NCI-H1436 treated with DMSO at 0.1 percent for 48 hours (cell line): ENCODE measurements at places on chromosomes 5 and 9.

DNA sequence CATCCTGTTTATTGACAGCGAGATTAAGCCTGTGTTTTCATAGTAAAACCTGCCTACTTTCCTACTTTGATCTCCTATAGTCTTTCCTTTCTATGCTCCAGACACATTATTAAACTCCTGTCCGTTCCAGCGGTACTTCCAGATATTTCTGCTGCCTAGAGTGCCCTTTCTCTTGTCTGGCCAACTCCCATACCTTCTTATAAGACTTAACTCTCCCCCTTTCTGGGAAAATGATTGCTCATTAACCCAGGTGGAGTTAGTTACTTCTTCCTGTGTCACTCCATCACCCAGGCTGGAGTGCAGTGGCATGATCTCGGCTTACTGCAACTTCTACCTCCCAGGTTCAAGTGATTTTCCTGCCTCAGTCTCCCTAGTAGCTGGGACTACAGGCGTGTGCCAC, 33.1 kb downstream of the KDM4C start:
- DNase-seq: no peak

DNA sequence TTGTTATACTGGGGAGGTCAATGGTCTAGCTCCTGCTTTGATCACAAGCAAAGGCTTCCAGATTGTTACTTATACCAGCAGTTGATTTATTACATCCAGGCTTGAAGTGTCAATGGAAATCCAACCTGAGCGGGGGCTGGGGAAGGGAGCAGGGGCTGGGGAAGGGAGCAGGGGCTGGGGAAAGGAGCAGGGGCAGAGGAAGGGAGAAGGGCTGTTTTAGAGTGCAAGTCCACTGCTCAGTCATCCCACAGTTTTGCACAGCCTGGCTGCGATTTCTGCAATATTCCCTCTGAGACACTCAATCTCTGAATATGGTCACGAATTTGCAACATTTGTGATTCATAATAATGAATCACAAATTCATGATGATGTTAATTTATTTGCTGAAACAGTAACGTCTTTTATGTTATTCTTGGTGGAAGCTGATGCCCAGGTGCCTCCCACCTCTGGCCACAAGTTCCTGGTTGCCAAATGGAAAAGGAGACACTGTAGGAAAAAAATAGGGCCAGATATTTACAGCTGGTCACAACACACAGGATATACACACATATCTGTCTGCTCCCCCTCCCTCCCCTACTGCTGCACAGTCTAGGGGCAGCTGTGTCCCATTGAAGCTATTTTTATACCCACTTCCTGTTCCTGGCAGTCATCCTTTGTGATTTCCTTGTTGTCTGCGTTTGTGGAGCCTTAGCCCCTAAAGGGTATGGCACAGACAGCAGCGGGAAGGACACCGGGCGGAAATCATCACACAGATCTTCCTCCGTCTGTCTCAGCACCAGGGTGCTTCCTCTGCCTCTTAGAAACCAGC, 325.1 kb downstream of the GADD45G start:
- no peak for DNase-seq

DNA sequence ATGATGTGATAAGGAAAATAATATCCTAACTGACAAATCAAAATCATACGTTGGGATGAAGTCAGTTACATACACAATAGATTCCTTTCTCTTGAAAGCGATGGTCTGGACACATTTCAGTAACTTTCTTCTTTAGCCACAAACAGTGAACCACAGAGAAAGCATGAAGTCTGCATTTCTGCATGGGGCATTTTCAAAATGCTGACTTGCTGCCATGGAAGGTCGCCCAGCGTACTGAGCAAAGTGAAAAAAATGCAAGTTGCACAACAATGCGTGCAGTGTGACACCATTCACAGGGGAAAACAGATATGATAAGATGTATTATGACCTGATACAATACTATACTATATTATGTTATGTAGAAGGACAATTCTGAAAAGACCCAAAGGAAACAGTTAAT, 146.3 kb downstream of the SNX18 start:
- no peak for DNase-seq

- DNase-seq: no peak
These were observed 500.6 kb downstream of the KIF4B start for GRCh38 chr5:155514105-155514563.

DNA sequence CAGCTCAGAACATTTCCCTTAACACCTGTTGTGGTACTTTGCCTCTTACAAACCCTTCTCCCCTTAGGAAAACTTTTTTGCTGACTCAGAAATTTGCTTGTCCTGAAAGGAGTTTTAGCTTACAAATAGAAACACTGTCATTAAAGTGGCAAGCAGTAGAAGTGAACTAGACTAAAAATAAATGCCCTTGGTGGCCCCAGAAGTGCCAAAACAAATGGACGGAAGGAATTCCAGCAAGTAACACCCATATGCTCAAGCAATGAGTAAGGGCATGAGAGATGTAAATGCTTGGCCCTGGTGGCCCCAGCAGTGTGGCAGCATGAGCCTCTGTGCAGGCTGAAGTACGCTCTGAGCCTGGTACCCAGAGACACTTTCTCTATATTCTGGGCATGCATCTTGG, 8.6 kb downstream of the VLDLR start:
- no peak for DNase-seq

DNA sequence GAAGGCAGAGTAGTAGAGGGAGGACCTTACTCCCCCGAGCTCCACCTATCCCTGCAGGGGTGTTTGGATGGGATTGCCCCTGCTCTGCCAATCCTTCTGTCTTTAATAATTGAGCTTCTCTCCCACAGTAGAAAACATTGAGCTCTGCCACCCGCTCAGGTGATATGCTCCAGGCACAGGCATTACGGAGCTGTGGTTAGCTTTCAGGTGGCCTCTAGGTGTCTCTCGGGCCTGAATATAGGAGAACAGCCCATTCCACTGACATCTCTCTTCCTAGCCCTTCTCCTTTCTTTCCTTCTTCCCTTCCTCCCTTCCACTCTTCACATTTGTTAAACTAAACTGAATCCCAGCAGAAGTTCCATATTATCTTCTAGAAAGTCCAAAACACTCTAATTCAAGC, 203.4 kb downstream of the SYK start:
- no peak for DNase-seq

DNA sequence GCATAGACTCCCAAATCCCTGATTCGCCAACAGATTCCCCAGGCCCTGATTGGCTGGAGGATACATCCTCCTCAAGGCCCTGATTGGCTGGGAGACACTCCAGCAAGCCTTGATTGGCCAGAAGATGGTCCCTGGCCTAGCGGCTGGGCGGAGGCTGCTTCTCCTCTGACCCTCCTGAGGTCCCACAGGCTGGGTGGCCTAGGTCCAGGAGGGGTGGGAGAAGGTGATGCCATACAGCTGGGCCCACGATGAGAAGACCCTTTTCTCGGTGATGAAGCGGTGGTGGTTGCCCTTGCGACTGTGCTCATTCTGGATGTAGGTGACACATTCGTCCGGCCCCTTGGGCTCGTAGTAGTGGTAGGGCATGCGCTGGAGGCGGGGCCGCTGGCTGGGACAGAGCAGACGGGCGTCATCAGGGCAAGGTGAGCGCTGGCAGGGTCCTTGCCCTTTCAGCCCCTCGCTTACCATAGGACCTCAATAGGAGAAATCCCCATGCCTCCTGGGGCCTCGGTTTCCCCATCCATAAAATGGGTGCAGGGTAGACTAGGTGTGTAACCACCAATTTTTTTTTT, 9.0 kb upstream of the AK1 start:
- no peak for DNase-seq

DNA sequence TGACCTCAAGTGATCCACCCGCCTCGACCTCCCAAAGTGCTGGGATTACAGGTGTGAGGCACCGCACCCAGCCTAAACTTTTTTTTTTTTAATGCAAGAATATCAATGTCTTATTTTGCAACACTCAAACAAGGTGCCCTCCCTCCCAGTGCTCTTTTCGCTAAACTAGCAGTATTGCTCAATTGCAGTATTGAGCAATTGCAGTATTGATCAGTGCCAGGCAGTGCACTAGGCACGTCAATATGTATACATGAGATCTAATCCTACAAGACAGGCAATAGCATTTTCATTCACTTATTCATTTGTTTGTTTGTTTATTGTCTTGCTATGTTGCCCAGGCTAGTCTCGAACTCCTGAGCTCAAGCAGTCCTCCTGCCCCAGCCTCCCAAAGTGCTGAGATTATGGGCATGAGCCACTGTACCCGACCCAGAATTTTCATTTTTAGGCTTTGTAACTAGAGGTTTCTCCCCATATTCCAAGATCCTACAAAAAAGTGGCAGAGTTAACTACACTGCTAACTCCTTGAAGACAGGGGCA, 94.5 kb downstream of the TTLL11 start:
- no peak for DNase-seq

DNA sequence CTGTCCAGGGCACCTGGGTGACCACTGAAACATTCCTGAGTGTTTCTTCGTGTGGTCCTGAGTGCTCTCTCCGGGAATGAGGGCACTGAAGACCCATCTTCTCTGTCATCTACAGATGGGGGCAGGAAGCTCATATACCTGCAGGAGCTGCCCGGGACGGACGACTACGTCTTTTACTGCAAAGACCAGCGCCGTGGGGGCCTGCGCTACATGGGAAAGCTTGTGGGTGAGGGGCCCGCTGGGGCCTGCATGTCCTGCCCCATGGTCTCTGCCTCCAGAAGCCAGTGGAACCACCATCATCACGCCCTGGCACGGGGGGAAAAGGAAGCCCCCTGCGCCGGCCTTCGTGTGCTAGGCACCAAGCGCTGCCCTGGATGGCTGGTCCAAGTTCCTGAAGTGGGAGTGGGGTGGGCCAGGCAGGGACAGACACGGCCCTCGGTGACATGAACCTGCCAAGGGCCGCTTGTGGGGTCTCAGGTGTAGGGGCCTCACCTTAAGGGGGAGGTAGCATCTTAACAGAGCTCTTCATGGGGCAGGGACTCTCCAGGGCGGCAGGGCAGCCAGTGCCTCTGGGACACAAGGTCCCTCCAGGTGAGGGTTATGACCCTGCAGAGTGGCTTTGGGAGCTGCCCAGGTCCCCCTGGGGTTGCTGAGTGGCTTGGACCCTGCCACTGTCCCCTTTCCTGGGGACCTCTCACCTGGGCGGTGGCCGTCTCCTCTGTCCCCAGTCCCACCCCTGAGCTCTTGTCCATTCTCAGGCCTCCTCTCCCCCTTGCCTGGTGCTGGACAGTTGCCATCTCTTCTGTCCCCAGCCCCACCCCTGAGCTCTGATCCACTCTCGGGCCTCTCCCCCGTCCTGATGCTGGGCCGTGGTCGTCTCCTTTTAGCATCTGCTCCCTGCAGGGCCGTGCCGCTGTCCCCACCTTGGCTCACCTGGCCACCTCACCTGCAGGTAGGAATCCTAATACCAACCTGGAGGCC, 2.1 kb downstream of the OBP2A start:
- DNase-seq: no peak

GRCh38 chr5:111945535-111945934, 188.5 kb upstream of the NREP start:
- no peak for DNase-seq

- no peak for DNase-seq
These were observed at the start of gene GOLGA2 for GRCh38 chr9:128275198-128276007. Gene GOLGA2 (minus strand): TSS chr9:128276007. CDS start chr9:128275976, 31 bp downstream.

DNA sequence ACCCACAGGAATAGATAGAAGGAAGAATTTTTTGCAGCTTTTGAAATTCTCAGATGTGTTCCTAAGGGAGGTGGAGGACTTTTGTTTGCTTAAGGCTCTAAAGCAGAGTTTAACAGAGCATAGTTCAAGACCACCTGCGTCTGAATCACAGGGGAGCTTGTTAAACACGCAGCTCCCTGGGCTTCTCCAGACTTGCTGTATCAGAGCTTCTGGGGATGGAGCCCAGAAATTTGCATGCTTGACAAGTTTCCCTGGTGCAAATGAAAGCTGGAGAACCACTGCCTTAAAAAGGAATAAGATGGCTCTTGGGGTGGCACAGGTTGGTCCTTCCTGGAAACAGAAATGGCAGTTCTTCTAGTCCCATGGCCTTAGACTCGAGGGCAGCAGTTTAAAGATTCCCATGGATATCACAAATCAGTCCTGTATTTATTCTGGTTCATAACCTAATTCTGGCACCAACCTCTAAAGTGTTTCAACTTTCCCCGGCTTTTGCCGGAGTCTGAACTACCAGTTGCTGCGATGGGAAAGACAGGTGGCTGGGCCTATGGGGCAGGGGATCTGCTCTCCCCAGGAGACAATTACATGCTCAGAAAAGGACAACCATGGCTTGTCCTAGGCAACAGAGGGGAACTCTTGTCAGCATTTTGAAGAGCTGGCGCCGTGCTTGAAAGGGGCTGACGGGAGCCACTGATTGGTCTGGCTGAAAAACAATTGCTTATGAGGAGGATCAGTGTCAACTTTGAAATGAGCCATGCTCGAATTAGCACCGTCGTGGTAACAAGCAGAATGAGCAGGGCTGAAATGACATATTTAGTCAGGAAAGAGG, 599.6 kb downstream of the CCDC171 start:
- DNase-seq: no peak

- DNase-seq: no peak
These were observed 177.6 kb upstream of the IER5L start for GRCh38 chr9:129355631-129356030.

- DNase-seq: peak; percentile 63
These were observed 148.7 kb upstream of the SLC12A2 start for GRCh38 chr5:127934791-127935256.

DNA sequence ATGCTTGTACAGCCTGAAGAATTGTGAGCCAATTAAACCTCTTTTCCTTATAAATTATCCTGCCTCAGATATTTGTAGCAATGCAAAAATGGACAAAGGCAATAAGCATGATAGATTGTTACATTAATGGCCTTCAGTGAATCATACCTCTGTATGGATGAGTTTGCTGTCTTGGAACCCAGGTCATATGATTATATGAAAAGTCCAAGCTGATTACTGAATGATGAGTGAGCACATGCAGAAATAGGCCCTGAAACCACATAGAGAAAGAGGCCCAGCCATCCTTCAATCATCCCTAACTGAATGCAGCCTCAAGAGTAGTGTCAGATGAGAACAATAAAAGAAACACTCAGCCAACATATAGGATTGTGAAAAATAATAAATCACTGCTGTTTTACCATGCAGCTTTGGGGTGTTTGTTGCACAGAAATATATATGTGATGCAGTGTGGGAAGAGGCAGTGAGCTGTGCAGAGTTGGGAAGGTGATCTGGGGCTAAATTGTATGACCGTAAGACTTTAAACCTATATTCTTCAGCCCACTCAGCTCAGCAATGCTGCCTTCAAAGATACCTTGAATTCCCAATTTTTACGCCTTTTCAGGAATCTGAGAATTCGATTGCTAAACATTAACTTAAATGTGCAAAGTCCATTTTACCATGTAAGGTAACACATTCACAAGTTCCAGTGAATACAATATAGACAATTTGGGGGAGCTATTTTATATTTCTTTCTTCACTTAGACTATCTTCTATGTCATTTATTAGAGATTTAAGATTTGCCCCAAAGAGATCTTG, 36.3 kb upstream of the SHISAL2B start:
- DNase-seq: no peak

DNA sequence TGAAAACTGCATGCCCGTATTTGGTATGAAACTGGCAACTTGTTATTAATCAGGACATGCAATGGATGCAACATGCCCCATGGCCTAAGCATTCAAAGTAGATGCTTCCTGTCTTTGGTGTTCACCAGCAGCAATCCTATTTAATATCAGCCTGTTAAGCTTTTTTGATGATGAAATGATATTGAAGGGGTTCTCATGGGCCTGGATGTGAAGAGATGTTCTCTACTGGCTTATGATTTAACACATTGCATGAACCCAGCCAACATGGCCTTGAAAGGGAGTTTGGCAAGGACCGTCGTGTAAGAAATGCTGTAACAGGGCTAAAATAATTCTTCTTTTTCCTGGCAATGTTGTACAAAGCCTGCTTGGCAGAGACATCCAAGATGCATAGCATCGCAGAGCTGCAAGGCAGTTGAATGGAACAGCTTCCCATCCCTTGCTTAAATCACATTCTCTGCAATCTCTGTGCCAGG, 111.2 kb downstream of the SMARCA2 start:
- DNase-seq: no peak

GRCh38 chr5:84817953-84818352, 433.3 kb upstream of the EDIL3 start:
- DNase-seq: no peak
